NAMALWA (cell line): ENCODE measurements at places on chromosomes 16 and 17.

GRCh38 chr16:4938683-4939030, 1.7 kb upstream of the PPL start:
- no peak for DNase-seq

GRCh38 chr16:75555213-75555706, 792 bp downstream of the TMEM231 start:
- DNase-seq: peak; percentile 56

DNA sequence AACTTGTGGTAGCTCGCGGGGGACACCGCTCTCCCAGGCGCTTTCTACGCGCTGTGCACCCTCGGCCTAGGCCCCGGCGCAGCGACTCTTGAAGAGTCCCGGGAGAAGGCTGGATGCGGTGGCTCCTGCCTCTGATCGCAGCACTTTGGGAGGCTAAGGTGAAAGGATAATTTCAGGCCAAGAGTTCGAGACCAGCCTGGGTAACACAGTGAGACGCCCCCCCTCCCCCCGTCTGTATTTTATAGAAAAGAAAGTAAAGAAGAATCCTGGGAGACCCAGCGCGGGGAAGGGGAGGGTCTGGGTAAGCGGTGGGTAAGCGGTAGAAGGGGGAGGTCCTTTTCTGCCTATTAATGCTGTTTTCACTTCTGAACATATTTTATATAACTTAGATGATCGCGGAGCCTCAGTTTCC, 486 bp upstream of the PLLP start:
- no peak for DNase-seq

GRCh38 chr16:58654560-58655214, 25.1 kb upstream of the CNOT1 start:
- DNase-seq: no peak

GRCh38 chr16:56866955-56867830, 2.2 kb downstream of the SLC12A3 start:
- DNase-seq: peak; percentile 78

GRCh38 chr17:36069136-36069535, 5.1 kb downstream of the CCL18 start:
- DNase-seq: no peak

DNA sequence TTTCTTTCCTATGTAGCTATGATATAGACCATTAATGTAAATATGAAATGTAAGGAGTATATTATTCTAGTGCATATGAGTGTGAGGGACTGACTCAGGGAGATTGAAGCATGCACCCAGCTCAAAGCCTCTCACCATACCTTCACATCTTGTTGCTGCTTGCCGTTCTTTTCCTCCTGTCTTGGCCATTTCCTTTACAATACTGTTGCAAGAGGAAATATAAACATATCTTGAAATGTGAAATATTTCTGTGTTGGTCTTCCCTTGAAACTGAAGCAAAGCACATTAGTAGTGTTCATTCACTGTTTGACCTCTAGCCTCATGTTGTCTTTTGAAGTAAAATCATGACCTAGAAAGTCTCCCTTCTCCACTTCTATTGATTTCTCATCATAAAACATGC, 46.6 kb downstream of the PHKB start:
- no peak for DNase-seq

DNA sequence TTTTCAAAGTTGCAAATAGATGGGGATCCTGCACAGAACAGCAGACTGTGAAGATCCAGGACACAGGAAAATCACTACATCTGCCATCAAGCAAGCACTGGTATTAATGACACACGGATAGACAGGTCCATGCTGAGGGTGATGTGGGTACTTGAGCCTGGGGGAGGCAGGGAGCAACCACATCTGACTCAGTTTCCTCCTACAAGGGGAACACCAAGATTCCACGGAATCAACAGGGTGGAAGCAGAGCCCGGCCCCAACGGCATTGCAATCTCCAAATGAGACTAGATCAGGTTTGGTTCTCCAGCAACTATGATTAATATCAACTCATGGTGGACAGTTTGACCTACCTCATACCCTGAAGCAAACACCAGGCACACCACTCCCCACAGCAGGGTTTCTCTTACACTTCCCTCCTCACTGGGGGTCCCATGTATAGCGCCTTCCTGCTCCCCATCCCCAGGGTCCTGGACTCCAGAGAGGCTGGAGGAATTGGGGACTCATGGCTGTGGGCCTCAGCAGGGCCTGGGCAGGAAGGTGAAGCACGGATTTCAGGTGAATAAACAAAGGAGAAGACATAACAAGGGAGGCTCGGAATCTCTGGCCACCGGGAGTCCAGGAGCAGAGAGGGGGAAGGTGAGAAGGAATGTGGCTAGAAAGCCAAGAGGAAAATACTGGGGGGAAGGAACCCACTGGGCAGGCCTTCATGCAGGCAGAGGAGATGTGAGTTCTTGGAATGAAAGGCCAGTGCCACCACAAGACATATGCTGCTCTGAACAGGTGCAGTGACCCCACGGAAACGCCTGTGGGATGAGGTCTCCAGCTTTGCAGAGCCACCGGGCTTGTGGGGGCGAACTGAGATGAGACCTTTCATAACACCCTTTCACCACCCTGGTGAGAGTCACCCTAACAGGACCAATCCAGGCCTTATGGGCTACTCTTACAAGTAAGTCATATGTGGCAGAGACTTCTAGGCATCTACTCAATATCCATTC, 29.5 kb upstream of the PIK3R6 start:
- no peak for DNase-seq

DNA sequence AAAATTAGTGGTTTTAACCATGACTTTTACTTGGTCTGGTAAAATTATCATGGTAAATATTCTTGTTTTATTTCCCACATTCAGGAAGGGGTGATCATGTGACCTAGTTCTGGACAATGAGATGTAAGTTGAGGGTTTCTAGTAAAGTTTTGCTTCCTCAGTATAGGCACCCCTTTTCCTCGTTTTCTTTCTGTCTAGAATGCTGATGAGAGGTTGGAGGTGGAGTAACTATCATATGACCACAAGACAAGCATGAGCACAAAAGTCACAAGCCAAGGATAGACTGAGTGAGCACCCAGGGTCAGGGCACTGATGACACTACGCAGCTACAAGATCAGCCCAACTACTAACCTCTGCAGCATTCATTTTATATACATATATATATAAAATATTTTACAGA, 53.9 kb downstream of the MYO1D start:
- DNase-seq: no peak

GRCh38 chr17:1636732-1637285, 8.2 kb upstream of the SLC43A2 start:
- no peak for DNase-seq

DNA sequence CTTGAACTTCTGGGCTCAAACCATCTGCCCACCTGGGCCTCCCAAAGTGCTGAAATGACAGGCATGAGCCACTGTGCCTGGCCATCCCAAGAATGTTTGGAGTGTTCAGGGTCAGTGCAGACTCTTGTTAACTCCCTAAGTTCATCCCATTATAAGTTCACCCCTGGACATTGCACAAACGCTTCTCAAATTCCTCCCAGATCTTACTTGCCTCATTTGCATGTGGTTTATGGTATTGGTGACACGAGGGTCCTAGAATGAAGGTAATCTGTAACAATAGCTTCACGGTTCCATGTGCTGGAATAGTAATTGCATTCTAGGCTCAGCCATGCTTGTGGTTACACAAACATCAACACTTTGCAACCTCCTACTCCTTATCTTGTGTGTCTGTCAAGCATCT, 5.0 kb upstream of the CCDC42 start:
- DNase-seq: no peak

GRCh38 chr17:29124135-29124924, 55.9 kb downstream of the MYO18A start:
- DNase-seq: peak; percentile 79

- no peak for DNase-seq
Measured at GRCh38 chr17:28947639-28948038, 3.7 kb downstream of the PHF12 start.

GRCh38 chr17:35747540-35748017, 5.5 kb downstream of the GAS2L2 start:
- DNase-seq: peak; percentile 83

GRCh38 chr16:9334103-9334502, 242.7 kb downstream of the HAPSTR1 start:
- no peak for DNase-seq

- no peak for DNase-seq
Measured at GRCh38 chr16:20897922-20898321, 2.2 kb downstream of the DCUN1D3 start.

DNA sequence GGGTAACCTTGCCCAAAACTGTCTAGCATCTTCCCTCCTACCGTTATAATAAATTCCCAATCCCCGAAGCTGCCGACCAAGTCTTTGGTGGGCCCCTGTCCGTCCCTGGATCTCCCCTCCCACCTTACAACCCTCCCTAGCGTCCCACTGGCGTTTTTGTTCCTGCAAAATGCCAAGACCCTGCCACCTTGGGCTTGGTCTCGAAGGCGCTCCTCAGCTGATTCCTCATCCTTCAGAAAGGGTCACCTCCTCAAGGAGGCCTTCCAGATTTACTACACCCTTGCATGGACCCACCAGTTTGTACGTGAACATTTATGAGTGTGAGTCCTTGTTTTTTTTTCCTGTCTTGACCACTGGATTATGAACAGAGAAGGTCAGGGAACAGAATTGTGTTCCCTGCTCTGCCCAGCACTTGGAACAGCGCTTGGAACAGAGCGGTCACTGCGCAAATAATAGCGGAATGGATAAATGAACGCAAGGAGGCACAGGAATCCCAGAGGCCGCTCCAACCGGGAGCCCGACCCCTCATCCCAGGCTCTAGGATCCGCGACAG, 926 bp upstream of the GFER start:
- no peak for DNase-seq

- no peak for DNase-seq
Measured at GRCh38 chr17:73663614-73664013, 19.4 kb upstream of the SDK2 start.

DNA sequence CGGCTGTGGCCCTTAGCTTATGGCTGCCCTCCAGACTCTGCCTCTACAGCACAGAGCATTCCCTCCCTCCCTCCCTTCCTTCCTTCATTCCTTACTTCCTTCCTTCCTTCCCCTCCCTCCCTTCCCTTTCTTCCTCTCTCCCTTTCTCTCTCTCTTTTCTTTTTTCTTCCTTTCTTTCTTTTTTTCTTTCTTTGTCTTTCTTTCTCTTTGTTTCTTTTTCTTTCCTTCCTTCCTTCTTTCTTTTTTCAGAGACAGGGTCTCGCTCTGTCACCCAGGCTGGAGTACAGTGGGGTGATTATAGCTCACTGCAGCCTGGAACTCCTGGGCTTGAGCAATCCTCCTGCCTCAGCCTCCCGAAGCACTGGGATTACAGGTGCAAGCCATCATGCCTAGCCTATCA, 11.7 kb downstream of the TMEM92 start:
- DNase-seq: no peak

GRCh38 chr17:10251212-10251948, 53.0 kb upstream of the GAS7 start:
- no peak for DNase-seq

DNA sequence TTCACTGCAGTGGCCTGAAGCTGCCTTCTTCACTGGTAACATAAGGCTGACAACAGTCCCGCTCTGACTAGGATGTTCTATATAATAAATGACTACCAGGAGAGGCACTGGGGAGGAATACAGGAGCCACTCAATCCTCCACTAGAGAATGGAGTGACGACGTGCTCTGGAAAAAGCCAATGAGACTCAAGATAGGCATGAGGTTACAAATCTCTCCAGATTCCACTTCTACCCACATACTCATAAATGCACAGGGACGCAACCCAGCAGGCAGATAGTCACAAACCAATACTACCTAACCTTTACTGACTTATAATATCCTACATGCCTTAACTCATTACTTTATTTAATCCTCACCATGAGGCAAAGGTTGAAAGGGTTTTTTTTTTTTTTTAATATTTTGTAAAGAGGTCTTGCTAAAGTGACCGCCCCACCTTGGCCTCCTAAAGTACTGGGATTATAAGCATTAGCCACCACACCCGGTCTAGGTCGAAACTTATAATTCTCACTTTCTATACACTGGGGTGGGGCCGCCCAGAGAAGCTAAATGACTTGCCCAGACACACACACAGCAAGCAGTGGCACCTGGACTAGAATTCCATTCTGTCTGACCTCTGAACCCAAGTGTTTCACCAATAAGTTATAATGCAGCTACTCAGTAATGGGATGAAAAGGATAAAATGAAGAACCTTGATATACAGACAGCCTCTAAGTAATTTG, 33.7 kb downstream of the TOM1L2 start:
- DNase-seq: no peak

- peak; percentile 98 for DNase-seq
Measured at GRCh38 chr16:87723226-87723623, 42.6 kb downstream of the KLHDC4 start.

GRCh38 chr17:44221862-44222111, 2.3 kb upstream of the UBTF start:
- DNase-seq: no peak

GRCh38 chr17:68704871-68705713, 103.9 kb upstream of the FAM20A start:
- DNase-seq: no peak

- DNase-seq: no peak
Measured at GRCh38 chr16:84613408-84614072, 4.3 kb downstream of the COTL1 start.

DNA sequence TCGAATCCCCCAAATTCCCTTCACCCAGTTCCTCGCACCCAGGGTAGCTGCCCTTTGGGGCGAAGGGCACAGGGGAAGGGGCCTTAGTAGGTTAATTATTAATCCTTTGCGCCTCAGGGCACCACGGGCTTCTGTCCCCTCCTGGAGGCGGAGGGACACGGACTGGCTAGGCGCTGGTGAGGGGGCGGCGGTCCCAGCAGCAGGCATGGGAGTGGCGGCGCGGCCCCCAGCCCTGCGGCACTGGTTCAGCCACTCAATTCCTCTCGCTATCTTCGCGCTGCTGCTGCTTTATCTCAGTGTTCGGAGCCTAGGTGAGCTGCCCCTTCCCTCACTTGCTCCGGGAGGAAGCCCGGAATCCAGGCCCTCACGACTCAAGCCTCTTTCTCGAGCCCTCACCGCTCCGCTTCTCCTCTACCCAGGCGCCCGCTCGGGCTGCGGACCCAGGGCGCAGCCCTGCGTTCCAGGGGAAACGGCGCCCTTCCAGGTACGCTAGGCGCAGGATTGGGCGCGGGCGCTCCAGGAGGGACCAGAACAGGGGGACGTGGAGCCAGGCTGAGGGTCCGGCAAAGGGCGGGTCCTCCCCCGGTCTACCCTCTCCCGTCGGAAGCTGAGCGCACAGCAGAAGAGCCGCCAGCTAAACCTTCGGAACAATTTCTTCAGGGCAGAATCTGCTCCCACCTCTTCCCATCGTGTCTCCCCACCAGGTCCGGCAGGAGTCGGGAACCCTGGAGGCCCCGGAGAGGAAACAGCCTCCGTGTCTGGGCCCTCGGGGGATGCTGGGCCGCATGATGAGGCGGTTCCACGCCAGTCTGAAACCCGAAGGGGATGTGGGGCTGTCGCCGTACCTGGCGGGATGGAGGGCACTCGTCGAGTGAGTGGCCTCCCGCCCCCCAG, at the start of gene GLTPD2:
TSS of gene GLTPD2 (plus strand) at position 158 of the 894 bp plus-strand sequence. CDS start at position 206, 48 bp downstream.
- DNase-seq: no peak
